ENCODE measurements at places on chromosomes 7 and 10. TPM values are rescaled to one million over a fixed set of nuclear protein-coding genes. Genes with fewer than 3 reads are reported as not detected.

Gene C10orf90
- total RNA-seq: not detected

Gene TMEM213
- not detected for total RNA-seq

Gene CHRM2
- not detected for total RNA-seq

- DNase-seq: no peak
- no peak overlapping the region for H3K27ac ChIP-seq
- peaks cover 6% of the 10 kb centered on the region for H3K27me3 ChIP-seq
- H3K4me1 ChIP-seq: no peaks in the 10 kb centered on the region
These were observed 3.3 kb upstream of the ASB4 start for GRCh38 chr7:95482424-95482823.

Gene UCMA
- not detected for total RNA-seq
